ENCODE measurements at places on chromosomes 5 and 9.

- DNase-seq: no peak
Measured at GRCh38 chr9:32456564-32456963, 69.4 kb downstream of the RIGI start.

DNA sequence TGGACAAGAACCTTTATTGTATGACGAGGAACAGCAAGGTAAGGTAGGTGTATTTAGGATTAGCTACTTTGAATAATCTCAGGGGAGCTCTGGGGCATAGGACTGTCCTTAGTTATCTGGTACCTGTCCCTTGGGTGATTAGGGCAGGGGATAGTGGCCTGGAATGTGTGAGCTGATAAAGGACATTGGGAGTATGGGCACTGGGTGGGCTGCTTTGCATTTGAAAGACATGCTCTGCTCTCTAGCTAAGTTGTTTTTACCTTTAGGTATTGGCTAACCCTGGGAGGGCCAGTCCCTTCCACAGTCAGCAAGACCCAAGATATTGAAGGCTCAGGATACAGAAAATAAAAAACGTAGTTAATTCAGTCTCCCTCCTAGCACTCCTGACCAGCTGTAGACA is 282.8 kb upstream of the C9orf72 start:
- DNase-seq: no peak

DNA sequence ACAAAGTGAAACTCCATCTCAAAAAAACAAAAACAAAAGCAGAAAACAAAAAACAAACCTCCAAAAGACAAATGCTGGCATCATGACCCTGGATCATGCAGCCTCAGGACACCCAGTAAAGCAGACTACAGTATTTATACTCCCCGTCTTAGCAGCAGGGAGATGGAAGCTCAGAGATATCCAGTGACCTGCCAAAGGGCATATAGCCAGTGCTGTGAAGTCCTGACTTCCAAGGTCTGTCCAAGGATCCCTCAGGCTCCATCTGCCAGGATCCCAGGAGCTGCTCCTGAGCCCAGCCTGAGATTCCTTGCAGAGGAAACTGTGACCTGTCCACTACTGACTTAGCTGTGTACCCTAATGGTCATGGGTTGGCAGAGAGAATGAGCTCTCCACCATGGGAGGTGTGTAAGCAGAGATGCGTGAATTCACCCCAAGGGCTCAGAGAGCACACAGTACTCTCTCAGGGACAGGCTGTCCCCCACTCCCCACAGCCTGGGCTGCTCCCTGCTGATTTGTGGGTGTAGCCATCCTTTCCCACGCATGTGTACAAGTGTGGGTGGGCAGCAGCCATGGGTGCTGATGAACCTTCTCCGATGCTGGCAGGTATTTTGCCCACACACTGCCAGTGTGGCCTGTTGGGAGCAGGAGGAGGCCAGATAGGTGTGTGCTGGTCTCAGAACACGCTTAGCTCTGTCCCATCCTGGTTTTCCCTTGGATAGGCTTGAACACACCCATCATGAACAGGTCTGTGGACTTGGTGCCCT is 2.1 kb upstream of the WNK2 start:
- DNase-seq: no peak

DNA sequence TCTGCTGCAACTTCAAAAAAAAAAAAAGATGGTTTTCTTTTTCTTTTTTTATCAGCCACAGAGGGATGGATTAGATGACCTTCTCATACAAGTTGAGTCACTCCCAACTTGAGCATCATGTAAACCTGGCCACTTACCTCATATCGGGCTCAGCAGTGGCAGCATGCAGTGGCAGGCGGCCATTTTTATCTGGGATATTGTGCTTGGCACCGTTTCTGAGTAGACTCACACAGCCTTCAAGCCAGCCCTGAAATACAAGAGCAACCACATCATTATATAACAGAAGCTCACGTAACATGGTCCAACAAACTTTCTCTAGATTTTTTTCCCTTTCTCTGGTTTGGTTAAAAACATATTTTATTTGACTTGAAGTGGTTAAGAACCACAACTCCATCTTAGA is 62.6 kb downstream of the ANKRD55 start:
- no peak for DNase-seq

GRCh38 chr9:105405514-105406131 is 42.2 kb upstream of the FSD1L start:
- no peak for DNase-seq

- no peak for DNase-seq
Measured at GRCh38 chr9:20476912-20477521, 145.3 kb downstream of the MLLT3 start.

DNA sequence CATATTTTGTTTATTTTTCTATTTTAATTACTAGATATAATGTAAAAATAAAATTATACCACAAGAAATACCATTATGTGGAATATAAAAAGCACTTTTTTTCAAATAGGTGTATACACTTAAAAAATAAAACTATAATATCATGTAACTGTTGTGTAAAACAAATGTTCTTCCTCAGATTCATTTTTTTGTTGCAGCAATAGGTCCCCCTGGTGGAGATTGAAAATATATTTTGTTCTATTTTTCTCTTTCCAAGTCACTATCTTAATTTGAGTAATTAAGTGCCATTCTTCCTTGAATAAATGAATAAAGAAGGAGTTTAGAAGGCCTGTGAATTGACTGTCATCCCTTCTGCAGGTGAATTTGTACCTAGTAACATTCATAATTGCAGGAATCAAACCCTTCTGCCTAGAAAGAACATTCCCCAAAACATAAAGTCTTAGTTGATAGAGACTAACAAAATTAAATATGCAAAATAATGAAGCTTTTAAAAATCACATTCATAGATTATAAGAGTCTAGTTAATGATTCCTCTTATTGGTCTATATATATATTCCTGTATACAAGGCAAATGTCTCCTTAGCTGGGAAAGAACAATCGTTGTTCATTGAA is 23.4 kb downstream of the CETN3 start:
- DNase-seq: no peak

- peak; percentile 13 for DNase-seq
Measured at GRCh38 chr5:150116667-150117400, 30.5 kb upstream of the CSF1R start.

- DNase-seq: no peak
Measured at GRCh38 chr5:17714186-17714585, 79.9 kb downstream of the TAF11L14 start.

DNA sequence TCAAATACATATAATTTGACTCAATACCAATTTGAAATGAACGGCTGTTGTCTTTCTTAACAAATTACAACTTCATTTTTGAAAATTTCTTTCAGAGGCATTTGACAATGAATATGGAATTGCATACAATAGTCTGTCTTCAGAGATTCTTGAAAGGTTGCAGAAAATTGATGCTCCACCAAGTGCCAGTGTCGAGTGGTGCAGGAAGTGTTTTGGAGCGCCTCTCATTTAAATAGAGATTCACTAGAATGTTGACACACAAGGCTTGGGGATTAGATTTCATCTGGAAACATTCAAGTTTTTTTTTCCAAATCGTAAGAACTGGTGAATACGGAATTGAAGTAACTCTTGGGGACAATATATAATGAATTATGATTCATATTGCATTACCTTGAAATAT is 8.1 kb downstream of the RPS6 start:
- DNase-seq: no peak

GRCh38 chr5:164098979-164099378 is 593.6 kb downstream of the MAT2B start:
- no peak for DNase-seq

- no peak for DNase-seq
Measured at GRCh38 chr5:107149243-107150005, 521.3 kb downstream of the EFNA5 start.

DNA sequence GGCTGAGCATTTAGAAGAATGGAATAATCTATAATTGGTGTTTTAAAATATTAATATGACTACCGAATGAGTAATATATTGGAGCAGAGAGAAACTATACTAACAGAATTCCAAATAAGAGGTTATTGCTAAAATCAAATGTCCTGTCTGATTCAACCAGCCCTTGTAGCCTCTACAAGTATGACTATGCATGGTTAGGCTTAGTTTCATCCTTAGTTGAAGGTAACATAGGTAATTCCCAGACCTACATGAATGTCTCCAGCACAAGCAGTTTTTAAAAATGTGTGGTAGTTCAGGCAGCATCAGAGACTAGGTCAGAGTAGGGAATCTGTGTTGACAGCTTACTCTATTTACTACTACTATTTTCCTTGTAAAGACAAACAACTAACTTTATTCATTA is 51.7 kb upstream of the SLC27A6 start:
- no peak for DNase-seq

- no peak for DNase-seq
Measured at GRCh38 chr9:115972843-115973595, 180.6 kb upstream of the PAPPA start.

GRCh38 chr9:136728548-136729123 is 14.1 kb downstream of the LCN10 start:
- peak; percentile 46 for DNase-seq

DNA sequence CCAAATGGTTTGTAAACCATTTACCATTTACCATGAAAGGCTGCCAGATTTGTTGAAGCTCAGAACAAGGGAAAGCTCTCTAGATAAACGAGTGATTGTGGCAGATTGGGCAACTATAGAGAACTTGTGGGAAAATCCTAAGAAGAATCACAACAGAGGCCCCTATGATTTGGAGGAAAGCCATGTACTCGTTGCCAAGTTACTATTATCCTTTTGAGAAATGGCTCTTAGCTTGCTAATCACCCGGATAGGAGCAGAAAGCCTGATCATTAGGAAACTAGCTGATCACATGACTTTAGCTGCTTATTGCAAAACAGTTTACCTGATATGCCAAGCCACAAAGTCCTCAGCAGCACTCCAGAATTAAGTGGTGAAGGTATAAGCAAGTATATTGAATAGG is 23.5 kb upstream of the ATG10 start:
- no peak for DNase-seq

DNA sequence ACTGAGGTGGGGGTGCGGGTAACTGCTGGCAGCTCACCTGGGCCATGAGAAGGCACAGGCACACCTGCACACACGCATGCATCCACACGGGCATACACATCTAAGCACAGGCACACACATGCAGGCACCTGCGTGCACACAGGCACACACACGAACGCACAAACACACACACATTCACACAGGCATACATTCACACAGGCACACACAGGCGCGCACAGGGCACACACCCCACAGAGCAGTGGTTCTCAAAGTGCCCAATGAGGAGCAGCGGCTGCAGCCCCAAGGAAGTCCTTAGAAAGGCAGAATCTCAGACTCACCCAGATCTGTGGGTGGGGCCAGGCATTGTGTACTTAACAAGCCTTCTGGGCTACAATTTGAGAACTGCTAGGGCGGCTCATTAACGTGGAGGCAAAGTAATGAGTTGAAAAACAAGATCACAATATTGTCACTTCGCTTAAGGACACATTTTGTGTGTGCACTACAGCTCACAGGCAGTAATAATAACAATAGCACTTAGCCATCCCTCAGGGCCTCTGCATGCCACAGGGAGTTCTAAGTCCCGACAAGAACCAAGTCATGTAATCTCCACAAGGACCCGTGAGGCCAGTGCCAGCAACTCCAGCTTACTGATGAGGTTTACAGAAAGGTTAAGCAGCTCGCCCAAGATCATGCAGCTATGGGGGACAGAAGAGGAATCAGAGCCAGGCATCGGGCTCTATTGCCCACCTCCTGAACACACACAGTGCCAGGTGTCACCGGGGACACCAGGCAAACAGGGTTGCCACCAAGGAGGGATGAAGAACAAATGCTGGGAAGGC is 91.6 kb downstream of the ROR2 start:
- DNase-seq: no peak

- DNase-seq: no peak
Measured at GRCh38 chr9:121439711-121440664, 59.7 kb downstream of the GGTA1 start.

DNA sequence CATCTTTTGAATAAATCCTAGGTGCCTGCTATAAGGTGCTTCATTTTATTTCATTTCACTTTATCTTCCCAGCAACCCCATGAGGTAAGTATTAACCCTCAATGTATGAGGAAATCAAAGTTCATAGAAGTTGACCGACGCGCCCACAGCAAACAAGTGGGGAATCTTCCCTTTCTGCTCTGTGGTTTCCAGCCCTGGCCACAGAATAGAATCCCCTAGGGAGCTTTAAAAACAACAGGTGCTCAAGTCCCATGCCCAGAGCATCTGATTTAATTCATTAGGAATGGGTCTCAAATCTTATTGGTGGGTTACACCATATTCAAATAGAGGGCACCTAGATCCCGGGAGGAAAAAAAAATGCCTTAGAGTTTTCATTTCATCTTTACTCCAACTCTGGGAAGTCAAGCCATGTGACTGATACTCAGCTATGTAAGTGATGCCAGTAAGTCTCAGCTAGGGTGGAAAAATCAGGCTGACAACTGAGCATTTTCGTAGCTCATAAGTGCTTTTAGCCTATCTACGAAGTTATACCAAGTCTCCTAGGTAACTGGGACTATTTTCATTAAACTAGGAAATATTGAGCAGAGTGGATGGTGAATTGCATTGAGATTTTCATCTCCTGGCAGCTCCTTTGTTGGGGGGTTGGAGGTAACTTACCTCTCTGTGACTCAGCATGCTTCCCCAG is 353.4 kb upstream of the SLC30A5 start:
- no peak for DNase-seq

- no peak for DNase-seq
Measured at GRCh38 chr5:157390133-157390532, 69.9 kb upstream of the NIPAL4 start.

GRCh38 chr9:7983490-7983889 is 183.9 kb upstream of the DMAC1 start:
- DNase-seq: no peak

GRCh38 chr9:72952381-72952690 is 517 bp downstream of the ALDH1A1 start:
- no peak for DNase-seq

DNA sequence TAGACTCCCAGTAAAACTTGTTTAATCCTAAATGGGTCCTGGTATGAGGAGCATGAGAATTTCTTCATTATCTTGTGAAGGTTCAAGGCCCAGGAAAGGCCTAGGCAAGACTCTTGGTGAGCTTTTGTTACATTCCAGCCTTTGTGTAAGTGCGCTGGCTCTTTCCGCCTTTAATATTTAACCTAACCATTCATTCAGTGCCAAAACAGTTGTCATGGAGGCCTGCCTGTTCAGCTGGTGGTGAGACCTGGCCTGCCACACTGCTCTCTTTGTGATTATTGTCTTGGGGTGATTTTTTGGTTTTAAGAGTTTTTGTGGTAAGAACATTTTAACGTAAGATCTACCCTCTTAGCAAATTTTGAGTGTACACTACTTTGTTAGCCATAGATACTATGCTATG is 127.5 kb upstream of the WWC1 start:
- no peak for DNase-seq

DNA sequence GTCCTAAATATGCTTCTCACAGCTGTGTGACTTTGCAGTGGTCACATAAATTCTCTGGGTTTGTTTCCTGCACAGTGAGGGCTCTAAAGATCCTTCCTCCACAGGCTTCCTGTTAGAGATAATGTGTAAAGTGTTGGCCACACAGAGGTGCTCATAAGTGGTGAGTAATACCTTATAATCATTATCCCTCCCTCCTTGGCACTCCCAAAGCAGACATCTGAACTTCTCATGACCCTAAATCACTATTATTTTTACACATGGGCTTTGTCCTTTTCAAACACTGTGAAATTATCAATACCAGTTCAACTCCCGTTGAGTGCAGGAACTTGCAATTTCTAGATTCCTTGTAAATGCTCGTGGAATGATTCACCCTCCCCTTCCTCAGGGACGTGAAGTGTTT is 100.2 kb downstream of the BRINP1 start:
- DNase-seq: no peak

All from activated CD4-positive, CD25-positive, alpha-beta regulatory T cell treated with anti-CD3 and anti-CD28 coated beads, Interleukin-2, amount 50 U/mL, for 72 hours (primary cell).